ENCODE measurements at places on chromosomes 5 and 9.
A peak's percentile ranks its signal among the peaks of the same experiment; 100 is the strongest.

GRCh38 chr9:25864509-25864908, 186.3 kb upstream of the TUSC1 start:
- DNase-seq = no peak

GRCh38 chr5:130978475-130978874, 186.6 kb downstream of the HINT1 start:
- no peak for DNase-seq

GRCh38 chr5:72138943-72139521, 31.8 kb downstream of the MAP1B start:
- DNase-seq = peak; percentile 26

GRCh38 chr5:16090270-16090669, 89.3 kb downstream of the MARCHF11 start:
- no peak for DNase-seq

DNA sequence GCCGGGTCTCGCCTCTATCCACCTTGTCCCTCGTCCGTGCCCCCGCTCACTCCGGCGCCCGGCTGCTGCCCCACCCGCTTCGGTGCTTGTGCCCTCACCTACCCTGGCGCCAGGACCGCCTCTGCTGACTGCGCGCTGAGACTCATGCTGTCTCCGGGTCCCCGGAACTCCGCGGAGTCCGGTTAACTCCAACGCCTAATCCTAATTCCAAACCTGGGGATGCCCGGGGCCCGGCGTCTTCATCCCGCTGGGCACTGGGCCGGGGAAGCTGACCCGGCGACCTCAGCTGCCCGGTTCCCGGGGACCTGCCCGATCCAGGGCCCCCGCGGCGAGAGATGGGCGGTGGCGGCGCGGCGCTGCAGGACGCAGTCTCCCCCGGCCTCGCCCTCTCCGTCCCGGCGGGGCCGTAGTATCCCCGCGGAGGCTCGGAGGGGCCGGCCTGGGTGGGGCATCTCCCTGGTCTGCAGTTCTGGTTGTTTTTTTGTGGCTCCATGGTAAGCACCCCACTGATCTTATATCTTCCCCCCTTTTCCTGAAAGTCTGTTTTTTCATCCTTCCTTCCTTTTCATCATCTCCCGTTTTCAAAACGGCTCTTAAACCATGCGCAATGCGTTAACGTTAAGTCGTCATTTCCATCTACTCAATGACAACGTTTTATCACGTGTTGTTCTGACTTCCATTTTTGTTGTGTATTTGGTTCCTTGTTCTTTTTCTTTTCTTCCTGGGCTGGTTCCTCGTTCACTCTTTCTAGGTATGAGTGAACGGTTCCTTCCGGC, 41.1 kb upstream of the PLEKHG4B start:
- DNase-seq = no peak

GRCh38 chr9:86481466-86481865, 127.3 kb upstream of the TUT7 start:
- no peak for DNase-seq

DNA sequence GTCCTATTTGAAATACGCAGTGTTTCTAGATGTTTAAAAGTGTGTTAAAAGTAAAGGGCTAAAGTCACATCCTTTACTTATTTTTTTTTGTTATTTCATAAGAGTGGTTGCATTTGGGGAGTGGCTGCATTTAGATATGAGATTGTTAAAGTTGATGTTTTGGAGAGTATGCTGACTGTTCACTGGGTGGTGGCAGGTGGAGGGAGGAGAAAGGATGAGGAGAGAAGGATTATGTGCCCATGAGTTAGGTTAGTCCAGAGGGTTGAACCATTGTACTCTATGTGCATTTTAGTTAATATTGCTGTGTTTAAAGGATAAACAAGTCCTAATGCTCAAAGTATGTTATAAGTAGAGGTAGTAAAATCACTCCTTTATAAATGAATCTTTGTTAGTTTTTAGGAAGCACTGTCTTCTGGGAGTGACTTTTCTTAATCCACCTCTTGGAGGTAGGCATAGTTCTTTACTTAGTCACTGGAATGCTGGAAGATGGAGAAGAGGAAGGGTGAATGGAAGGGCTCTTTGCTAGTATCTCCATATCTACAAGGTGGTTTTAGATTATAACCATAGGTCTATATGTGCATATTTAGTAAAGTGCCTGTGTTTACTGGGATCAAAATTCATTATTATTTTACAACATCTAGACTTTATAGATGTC, 332.3 kb downstream of the NPR3 start:
- DNase-seq = no peak

GRCh38 chr9:3858961-3859360, 333.2 kb upstream of the RFX3 start:
- no peak for DNase-seq

- no peak for DNase-seq
Observed at GRCh38 chr9:69446496-69446895, 121.5 kb downstream of the ENTREP1 start.

DNA sequence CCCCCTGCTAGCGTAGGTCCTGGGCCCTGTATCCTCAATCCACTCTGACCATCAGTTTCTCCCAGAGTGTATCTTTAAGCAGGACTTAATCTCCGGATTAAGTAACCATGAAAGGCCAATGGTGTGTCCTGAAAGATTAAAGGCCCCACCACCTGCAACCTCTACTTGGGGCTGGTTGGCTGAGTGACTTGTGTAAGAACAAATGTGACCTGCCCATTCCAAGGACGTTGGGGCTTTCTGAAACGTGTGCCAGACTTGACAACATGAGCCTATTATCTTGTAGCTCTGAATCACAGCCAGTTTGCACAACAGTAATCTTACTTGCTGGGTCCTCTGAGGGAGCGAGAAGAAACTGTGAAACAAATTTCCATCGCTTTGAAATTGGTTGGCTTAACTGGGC, 3.1 kb upstream of the PRELID2 start:
- DNase-seq = no peak

DNA sequence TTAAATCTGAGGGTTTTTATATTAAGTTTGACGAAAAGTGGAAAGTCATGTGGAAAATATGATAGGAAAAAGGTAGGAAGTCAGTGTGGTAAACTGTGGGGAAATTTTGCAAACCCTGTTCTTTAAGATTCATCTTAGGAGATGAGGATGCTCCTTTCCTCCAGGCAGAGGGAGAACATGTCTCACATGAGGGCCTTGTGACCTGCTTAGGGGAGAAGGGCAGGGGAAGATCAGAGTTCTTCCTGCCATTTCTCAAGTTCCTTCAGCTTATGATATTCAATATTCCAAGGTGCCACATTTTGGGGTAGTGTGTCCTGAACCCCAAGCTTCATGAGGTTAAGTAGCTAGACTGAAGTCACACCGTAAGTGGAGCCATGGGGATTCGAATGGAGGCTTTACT, 53.7 kb downstream of the MAPKAP1 start:
- no peak for DNase-seq

GRCh38 chr5:160165137-160166068, 46.2 kb upstream of the PWWP2A start:
- peak; percentile 96 for DNase-seq

DNA sequence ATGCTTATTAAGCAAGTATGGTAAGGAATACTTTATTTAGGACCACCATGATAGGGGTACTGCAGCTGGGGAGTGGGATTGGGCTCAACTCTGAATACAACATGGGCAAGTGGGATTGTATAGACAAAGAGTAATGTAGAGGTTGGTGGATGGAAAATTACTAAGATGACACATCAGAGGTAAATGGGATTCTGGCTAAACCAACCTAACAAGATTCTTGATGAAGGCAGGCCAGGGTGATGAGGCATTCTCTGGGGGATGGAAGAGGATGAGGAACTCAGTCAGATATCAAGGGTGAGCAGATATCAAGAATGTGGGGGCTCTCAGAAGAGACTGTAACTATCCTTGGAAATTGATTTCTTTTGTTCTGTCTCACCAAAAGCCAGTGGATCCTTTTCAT, 107.2 kb downstream of the NMUR2 start:
- DNase-seq = no peak

GRCh38 chr5:66223637-66224036, 79.5 kb downstream of the SREK1 start:
- DNase-seq = no peak

DNA sequence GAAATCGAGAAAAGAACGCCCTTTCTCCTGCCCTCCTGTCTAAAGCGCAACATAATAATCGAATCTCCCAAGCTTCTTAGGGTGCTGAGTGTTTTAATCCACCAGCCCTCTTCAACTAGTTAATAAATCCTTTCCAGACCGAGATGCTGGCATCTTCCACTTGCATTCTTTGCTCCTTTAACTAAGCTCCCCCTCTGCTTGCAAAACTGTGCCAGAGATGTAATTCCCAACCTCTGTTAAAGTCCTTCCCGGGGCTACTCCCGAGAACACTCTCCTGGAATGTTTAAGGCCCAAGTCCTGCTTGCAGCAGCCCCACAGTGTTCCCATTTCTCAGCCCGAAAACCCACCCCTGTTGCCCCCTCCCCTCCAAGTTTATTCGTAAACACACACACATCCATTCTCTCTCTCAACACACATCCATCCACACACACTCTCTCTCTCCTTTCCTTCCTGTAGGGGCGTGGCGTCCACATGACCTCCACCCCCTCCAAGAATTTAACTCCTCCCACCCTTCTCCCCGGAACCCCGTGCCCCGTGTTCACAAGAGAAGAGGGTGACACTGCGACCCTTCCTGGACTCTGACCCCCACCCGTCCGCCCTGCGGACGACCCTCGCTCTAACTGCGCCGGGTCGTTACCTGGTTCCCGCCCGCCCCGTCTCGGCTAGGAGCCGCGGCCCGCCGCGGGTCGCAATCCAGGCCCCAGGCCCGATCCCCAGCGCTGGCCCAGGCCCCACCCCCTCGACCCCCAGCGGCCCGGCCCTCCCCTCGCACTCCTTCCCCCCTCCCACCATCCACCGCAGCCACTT, 7.0 kb upstream of the MGAT1 start:
- peak; percentile 79 for DNase-seq

DNA sequence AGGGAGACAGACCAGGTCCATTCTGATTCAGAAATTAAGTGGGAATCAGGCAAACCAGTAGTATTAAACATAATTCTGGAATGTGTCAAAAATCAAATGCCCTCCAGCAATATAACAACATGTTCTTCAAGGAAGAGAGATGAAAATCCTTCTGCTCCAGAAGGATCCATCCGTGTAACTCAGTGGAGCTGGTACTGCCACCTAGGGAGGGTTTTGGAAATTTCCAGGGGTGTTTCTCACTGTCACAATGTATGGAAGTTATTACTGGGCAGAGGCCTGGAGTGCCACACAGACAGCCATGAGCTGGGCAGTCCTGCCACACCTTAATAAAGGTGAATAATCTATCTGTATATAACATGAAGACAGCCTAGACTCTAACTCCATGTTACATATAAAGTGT, 87.5 kb downstream of the TTLL11 start:
- no peak for DNase-seq

GRCh38 chr9:101601904-101602765, 7.4 kb upstream of the PPP3R2 start:
- peak; percentile 23 for DNase-seq

DNA sequence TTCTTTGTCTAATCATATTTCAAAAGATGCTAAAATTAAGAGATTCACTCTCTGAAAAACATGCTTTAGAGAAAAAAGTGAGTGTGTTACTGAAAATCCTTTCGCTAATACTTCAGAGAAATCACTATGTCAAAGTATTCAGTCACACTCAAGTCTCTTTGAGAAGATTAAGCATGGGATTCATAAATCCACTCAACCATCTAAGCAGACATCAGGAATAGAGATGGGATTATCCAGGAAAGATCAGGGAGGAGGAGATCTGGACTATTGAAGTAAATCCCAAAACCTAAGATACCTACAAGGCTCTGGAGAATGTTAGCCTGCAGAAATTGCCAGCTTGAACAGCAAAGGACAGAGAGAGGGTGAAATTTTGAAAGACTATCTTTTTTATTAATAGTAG, 317.2 kb upstream of the ACO1 start:
- no peak for DNase-seq

- no peak for DNase-seq
Observed at GRCh38 chr5:113381791-113382190, 53.0 kb downstream of the TSSK1B start.

GRCh38 chr5:179319741-179320281, 25.4 kb downstream of the ADAMTS2 start:
- DNase-seq = no peak

- DNase-seq = no peak
Observed at GRCh38 chr9:21616082-21616778, 134.1 kb upstream of the IFNE start.
